ENCODE measurements at places on chromosomes 13 and 19.

DNA sequence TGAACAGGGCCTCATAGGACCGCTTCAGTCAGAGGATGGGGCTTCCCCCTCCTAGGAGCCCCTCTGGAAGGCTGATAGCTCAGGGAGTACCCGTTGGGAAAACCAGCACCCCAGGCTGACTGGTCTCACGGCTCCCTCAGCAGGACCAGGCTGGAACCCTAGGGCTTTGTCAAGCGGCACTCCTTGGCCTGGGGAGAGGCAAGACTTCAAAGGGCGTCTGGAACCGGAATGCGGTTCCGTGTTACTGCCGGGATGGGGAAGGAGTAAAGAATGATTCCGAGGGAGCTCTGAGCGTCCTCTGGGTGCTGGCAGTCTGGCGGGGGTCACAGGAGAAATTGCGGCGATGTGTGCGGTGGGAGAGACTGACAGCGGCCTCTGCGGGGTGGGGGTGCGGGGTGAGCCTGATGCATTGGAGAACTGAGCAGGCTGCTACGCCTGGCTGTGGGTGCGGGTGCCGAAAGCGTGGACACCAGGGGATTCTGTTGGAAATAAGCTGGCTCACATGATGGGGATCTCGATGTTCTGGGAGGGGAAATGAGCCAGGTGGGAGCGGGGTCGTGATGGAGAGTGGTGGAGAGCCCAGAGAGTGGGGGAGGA, 1.9 kb downstream of the COX6B2 start:
- DNase-seq, result no peak

DNA sequence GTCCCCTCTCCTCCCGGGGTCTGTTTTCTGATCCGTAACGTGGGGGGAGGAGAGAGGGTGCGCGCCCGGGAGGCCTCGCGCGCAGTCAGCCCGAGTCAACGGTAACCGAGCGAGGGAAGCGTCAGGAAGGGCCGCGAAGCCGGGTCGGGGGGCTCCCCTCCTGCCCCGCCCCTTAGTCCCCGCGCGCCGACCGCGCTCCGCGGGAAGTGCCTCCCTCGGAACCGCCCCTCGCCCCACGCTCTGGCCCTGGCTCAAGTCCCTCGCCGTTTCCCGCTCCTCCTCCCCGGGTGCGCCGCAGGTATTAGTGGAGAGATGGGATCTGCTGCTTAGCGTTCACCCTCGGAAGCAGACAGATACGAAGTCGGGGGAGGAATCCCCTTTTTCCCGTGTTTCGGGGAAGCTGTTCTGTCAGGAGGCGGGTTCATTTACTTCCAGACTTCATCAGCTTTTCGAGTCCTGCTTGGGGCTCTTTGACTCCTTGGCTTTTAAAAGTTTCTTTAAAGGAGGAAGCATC, 770 bp downstream of the HNRNPM start:
- peak; percentile 51 for DNase-seq

- no peak for DNase-seq
Measured at GRCh38 chr19:22600690-22601648, 33.2 kb upstream of the ZNF492 start.

- no peak for DNase-seq
Measured at GRCh38 chr19:55224038-55224665, 4.4 kb downstream of the TMEM86B start.

All from M059J (cell line).